ENCODE measurements at places on chromosomes 5 and 9.
A peak's percentile ranks its signal among the peaks of the same experiment; 100 is the strongest.

- no peak for DNase-seq
Observed at GRCh38 chr9:26744191-26744965, 148.2 kb downstream of the CAAP1 start.

DNA sequence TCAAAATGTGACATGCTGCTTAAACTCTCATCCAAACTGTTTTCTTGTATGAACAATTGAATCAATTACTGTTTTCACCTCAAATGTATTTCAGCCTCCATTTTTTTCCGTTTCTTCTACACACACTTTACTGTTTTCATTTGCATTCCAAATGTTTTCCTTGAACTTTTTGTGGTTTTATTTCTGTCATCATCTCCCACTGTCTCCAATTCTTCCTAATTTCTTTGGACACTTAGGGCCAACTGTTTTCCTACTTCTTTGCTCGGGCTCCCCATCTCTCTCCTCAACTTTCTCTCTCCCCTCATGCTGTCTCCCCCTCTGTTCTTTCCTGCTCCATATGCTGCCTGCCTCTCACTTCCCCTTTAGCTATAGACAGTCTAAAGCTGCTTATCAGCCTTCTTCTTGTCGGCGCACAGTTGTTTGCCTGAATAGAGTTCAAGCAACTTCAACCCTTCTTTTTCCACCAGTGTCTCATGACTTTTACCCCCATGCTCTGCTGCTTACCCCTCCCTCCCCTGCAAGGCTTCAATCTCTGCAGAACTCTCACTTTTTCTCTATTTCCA, 443.4 kb downstream of the DTWD2 start:
- no peak for DNase-seq

DNA sequence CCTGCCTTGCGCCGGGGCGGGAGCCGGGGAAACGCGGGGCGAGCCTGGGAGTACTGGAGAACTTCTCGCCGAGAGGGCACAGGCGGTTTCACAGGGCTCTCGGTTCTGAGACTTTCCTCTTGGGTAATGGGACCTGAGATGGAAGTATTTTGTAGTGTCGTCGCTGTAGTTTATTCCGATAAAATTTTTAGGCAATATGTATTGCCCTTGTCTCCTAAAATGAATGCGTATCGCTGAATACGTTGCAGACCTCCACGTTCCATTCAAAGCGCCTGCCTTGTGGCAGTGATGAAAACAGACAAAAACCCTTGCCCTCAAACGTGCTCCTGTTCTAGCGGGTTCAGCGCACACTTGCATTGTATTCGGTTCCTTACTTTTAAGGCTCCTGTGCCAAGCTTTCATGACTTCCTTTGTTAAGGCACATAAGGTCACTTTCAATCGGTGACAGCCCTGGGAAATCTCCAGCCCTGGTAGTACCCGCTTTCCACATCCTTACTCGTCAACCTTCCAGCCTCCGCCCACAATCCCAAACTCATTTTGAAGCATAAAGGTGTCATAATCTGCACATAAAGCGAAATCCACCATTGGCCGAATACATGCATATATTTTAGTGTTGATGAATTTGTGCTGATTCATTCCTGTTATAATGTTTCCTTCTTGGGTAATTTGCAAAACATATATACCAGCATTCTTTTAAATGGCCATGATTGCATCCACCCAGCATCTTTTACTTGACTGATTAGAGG, 694 bp downstream of the RMI1 start:
- DNase-seq = no peak

GRCh38 chr5:94267350-94267899, 351.0 kb downstream of the KIAA0825 start:
- no peak for DNase-seq

- no peak for DNase-seq
Observed at GRCh38 chr5:171542525-171543140, 123.2 kb downstream of the FGF18 start.

GRCh38 chr5:65796751-65797316, 74.8 kb downstream of the NLN start:
- DNase-seq = no peak

GRCh38 chr5:150438873-150439546, 10.5 kb downstream of the RPS14 start:
- no peak for DNase-seq

DNA sequence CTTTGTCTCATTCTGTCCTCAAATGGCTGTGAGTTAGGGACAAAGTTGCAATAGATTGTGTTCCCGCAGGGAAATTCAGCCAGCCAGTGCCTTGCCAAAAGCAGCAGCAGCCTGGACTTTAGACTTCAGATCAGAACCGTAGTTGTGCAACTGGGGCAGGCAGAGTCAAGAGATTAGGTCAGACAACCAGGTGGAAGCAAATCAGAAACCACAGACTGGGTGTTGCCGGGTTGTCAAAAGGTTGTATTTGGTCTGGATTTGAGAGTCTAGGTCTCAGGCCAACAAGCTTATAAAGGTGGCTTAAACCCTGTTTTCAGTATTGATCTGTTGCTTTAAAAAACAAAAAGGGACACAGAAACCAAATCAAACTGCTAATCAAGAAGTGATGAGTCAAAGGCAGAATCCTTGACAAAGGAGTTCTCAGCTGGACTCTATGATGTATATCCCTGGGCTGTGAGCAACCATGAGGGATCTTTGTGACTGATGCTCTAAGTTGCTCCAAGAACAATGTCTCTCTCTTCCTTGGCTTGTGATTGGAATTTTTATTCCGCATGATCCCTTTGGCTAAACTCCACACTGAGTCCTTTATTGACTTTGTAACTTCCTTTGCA, 20.9 kb downstream of the RFK start:
- DNase-seq = no peak

GRCh38 chr9:110095776-110096175, 112.2 kb downstream of the C9orf152 start:
- DNase-seq = no peak

GRCh38 chr5:149803641-149804468, 73.7 kb downstream of the PPARGC1B start:
- DNase-seq = no peak

DNA sequence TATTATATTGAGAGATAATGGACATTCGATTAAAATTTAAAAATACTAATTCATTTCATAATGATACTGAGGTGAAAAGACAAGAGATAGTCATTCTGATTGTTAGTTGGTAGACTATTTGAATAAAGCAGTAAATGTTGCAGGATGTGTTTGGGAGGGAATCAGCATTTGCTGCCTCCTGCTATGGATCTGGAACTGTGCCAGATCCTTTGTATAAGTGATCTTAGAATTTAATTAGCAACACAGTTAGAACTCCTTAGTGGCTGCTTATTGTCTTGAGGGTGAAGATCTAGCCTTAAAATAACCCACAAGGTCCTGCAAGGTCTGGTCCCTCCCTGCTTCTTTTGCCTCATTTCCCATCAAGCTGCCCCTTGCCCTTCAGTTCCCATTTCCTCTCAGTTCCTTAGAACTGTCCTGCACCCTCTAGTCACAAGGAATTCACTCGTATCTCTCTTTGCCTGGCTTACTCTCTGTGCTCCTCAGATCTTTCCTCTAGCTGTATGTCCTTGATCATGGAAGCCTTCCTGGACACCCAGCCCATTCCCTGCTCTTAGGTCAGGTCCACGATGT, 12.5 kb downstream of the LECT2 start:
- DNase-seq = no peak

GRCh38 chr9:88173378-88173999, 35.2 kb upstream of the SPATA31C2 start:
- DNase-seq = peak; percentile 8

DNA sequence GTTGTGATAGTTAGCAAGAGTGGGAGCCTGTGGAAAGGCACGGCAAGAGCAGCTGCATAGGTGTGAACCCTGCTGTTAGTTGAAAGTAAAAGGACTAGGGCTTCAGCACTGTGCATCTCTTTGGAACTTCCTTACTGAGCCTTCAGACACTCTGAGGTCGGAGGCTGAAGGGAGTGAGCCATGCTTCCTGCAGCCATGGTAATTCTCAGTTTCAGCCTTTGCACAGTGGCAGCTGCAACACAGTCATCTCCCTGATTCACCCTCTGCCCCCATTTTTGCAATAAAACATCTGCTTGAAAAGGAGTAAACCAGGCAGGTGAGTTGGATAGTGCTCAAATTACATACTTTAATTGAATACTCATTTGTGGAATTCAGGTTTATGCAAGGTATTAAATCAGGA, 6.5 kb upstream of the TLE4 start:
- no peak for DNase-seq

DNA sequence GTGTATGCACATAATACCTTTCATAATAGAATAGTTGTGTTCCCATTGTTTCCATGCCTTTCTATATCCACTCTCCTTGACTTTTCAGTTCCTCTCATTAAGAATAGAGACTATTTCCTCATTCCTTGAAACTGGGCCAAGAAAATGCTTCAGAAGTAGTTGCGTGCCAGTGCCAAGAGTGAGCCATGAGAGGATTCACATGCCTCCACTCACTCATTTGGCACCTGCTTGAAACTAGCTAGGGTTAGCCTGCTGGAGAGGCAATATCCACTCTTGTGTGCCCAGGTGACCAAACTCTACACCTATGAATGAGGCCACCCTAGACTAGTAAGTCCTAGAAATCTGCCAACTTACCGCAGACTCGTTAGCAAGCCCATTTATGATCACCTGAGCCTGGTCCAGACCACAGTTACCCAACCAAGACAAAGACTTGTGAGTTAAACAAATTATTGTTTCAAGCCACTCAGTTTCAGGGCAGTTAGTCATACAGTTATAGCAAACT, 276.3 kb downstream of the EPB41L4A start:
- no peak for DNase-seq

DNA sequence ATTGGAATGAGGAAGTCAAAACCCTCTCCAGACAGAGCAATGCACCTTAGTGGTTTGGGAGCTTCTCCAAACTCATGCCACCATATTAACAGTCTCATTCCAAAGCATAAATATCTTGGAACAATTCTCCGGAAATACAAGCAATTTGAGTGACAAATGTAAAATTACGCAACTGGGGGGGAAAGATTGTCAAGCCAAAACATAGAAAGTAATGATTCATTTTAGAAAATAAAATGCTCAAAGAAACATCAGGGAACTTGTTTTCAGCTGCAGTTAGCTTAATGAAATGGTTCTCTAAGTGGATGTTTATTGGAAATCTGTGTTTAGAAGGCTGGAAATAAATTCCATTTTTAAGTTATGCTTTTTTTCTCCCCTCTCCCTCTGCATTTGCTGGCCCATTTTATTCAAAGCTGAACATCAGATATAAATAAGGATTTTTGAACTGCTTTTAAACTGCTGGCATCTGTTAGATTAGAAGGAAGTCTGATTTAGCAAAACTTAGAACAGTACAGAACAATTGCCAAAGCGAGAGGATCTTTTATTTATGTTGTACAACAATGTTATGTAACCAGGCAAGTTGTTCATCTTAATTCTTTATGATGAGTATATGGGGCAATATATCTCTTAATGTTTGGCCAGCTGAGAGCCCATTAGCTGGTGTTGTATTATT, 551.9 kb downstream of the PRELID2 start:
- DNase-seq = no peak

- no peak for DNase-seq
Observed at GRCh38 chr9:1294641-1295258, 244.6 kb downstream of the DMRT2 start.

- DNase-seq = no peak
Observed at GRCh38 chr9:86508208-86508903, 154.1 kb upstream of the TUT7 start.

GRCh38 chr9:33840381-33840780, 23.4 kb downstream of the UBE2R2 start:
- DNase-seq = no peak

DNA sequence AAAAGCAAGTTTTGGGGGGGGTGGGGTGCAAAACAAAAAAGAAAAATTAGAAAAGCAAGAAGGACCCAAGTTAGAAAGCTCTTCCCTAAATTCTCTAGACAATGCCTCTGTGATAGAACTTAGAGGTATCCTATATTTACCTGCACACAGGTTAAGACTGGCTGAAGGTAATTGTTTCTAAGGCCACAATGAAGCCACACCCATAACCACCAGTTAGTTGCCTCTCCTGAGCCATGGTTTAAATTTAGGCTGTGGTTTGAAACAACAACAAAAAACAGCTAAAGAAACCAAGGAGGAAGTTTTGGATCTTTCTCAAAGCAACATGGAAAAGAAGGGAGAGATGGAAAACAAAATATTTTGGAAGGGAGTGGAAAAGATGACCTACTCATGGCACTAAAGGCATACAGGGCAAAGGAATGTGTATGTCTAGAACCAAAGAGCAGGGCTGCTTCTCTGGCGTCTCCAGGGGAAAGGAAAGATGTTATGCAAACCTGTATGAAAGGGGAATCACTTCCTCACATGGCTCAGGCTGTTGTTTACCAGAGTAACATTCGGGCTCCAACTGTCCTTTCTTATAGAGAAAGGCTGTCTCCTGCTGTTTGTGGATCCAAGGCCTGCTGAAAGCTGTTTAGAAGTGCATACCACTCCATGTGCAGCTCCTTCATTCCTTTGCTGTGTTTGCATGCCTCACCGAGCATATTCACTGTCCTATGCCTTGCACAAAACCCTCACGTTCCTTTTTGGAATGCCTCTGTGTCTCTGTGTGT, 408.9 kb upstream of the MPDZ start:
- DNase-seq = no peak

- no peak for DNase-seq
Observed at GRCh38 chr5:180643191-180643851, 6.1 kb downstream of the FLT4 start.

GRCh38 chr5:1436036-1436435, 9.2 kb downstream of the SLC6A3 start:
- no peak for DNase-seq

DNA sequence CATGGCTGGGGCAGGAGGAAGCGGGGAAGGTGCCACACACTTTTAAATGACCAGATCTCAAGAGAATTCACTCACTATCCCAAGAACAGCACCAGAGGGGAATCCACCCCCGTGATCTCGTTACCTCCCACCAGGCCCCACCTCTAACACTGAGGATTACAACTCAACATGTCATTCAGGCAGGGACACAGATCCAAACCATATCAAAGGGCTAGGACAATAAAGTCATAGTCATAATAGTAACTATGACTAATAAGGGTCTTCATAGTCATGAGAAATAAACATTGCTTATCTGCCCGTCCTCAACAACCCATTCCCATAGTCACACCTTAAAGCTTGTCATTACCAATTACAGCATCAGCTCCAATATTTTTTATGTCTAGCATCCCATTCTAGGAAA, 65.3 kb upstream of the SMC2 start:
- no peak for DNase-seq

DNA sequence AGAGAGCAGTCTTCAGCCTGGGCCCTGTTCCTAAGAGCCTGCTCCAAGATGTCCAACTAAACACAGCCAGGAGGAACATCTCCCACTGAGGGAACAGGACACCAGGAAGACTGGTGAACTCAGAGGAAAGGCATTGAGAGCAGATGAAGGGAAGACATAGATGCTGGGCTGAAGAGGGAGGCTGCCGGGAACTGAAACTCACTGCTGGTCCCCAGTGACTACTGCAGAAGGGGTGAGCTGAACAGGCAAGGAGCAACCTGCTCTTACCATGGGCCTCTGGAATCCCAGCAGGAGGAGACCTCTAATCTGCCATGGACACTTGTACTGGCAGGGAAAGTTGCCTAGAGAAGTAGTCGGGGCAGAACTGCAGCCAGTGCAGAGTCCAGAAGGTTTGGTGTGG, 95.7 kb downstream of the TRPM3 start:
- DNase-seq = no peak

- DNase-seq = no peak
Observed at GRCh38 chr5:143026380-143026779, 256.2 kb downstream of the ARHGAP26 start.
